Activated B cell treated with CpG ODN at 0.5 μM for 24 hours (primary cell): ENCODE measurements at places on chromosomes 1 and 21. TPM values are rescaled to one million over a fixed set of nuclear protein-coding genes. Genes with fewer than 3 reads are reported as not detected.
A peak's percentile ranks its signal among the peaks of the same experiment; 100 is the strongest.

- no peak for DNase-seq
Observed at GRCh38 chr1:223429313-223429731, 36.1 kb downstream of the CCDC185 start.

- DNase-seq, result no peak
Observed at GRCh38 chr1:65630855-65631254, 161.8 kb upstream of the PDE4B start.

DNA sequence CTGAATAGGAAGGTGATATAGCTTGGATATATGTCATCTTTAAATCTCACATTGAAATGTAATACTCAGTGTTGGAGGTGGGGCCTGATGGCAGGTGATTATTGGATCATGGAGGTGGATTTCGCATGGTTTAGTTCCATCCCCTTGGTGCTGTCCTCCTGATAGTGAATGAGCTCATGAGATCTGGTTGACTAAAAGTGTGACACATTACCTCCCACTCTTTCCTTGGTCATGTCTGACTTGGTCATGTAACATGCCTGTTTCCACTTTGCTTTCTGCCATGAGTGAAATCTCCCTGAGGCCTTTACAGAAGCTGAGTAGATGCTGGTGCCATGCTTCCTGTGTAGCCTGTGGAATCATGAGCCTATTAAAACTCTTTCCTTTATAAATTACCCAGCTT lies 664.5 kb upstream of the NR5A2 start:
- DNase-seq, result no peak

DNA sequence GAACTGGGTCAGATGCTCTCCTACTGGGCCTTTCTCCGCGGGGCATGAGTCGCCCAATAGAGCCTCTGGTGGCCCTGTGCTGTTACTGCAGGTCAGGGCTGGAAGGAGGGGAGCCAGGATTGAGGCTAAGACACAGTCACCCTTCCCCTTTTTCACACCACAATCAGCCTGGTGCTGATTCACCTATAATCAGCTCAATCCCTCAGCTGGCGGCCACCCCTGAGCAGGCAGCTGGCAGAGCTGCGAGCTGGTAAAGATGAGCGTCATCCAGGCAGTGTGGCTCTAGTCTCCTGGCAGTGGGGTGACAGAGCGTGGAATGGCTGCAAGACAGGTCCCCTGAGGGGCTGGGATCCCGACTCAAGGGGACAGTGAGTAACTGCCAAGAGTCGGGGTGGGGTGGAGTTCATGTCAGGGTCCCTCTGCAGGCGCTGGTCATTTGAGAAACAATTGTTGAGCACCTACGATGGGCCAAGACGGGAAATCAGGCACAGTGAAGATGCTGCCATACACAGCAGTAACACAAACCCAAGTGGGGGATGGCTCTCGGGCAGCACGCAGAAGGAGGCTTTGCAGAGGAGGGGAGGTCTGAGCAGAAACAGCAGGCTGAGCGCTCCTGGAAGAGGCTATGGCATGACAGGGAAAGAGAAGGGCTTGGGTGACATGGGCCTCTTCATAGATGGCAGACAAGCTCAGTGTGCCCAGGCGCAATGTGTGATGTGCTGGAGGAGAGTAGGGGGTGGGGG lies 21.8 kb downstream of the ATF3 start:
- peak; percentile 58 for DNase-seq

- no peak for DNase-seq
Observed at GRCh38 chr1:185864331-185864730, 130.1 kb downstream of the HMCN1 start.

GRCh38 chr1:238474263-238474662 lies 583.5 kb upstream of the ZP4 start:
- no peak for DNase-seq

DNA sequence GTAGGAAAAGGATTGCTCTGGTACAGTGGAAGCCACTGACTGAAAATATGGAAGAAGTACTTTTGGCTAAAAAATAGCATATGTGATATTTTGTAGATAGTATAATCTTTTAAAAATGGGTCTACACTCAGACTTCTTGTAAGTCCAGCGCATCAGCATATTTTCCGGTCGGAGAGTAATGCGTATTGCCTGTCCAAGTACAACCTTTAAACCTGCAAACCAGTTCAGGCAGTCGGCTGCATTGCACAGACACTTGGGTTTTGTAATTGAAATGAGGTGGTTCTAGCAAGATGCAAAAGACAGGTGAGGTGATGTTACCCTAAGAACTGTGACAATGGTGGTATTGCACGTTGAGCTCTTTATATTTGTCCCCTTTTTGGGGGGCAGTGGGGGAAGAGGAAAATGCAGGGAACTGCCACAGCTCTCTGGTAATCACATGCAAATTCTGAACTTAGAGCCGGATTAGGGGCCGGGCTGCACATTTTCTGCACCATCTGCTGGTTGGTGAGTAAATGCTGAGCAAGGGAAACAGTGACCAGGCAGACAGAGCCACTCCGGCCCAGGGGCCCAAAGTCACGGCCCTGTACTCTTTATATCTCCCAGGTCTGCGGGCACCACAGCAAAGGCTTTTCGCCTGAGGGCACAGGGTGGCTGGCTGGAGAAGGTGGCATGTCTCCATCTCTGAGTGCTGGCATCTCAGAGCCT lies 2.3 kb downstream of the GPR137B start:
- no peak for DNase-seq

DNA sequence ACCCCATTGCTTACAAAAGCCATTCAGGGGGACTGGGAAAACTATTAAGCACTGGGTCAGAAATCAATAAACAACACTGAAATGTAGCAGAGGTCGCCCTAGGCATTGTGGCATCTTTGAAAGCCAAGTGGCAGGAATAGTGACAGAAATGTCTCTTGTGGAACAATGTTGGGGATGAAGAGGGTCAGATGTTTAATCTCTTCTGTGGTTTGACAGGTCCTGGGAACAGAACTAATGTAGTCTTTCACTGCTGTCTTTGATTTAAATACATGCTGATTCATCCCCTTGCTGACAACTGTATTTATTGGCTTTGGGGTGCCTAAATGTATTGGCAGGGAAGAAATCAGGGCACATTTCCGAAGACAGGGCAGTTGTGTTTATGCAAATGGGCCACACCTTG lies 194.8 kb downstream of the ATG4C start:
- no peak for DNase-seq

- DNase-seq, result no peak
Observed at GRCh38 chr1:221174330-221174993, 295.2 kb downstream of the HLX start.

DNA sequence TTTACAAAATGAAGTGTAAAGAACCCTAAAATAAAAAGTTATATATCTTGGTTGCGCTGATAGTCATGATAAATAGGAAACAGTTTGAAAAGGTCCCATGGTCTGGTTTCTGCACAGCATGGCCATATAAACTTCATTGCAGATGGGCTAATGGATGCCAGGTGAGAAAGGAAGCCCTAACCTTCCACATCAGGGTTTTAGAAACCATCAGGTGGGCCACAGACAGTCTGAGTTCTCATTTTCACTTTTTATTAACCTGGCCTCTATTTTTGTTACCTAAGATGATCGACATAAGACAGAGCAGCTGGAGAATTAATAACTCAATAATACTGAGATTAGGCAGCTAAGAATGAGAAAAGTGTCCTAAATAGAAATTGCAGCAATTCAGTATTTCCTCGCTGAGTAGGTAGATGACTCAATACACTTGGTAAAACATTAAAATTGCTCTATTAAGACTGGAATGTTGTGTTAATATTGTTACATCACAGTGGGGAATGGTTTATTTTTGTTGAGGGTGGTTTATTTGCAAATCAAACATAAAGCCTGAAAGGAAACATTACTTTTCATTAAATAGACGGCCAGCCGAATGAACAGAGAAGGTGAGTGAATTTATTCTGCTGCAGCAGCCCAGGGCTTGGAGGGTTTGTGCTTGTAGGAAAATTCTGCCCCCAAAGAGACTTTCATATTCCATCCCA lies 21.1 kb downstream of the C1orf21 start:
- no peak for DNase-seq

DNA sequence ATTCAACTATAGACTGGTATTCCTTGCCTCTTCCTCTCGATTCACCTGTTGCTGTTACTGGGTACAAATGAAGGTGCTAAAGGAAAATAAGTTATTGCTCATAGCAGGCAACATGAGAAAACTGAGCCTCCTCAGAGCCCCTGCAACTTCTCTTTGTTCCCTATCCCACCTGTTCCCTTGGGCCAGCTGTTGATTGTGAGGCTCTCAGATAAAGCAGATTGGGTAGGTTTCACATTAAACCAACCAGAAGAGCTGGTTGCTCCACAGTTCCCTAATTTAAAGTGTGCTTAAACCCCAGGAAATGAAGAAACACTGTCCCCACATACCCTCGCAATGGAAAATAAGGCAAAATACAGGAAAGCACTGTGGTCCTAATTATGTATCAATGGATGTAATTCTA lies 4.8 kb downstream of the DEDD start:
- DNase-seq, result no peak

DNA sequence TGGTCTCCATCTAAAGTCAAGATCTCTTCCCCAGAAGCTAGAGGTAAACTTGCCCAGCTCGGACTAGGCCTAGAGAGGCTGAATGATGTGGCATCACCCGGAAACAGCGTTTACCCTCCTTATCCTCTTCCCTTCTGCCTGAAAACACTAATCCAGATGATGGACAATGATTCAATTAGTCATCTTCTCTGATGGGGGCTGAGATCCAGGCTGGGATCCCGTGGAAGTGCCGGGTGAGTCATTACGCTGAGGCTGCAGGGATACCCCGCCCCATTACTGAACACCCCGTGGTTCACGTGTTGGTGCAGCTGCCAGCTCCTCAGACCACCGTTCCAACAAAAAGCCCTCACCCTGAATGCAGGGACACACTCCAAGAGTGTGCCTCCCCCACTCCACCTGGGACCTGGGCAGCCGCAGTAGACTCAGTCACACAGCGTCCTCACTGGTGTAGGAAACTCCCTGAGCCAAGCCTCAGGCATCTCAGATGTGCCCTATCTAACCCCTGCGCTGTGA lies 2.0 kb downstream of the S100A6 start:
- DNase-seq, result no peak

Gene PEX11B
- 42.7 and 47.7 TPM in 2 replicates for total RNA-seq

Gene LCK
- total RNA-seq, result 16.6 and 16.8 TPM in 2 replicates
